ENCODE measurements at places on chromosomes 11 and 22.

- no peak for DNase-seq
Measured at GRCh38 chr11:117771197-117771596, 25.8 kb downstream of the DSCAML1 start.

- no peak for DNase-seq
Measured at GRCh38 chr11:96113193-96113681, 189.3 kb upstream of the MTMR2 start.

- no peak for DNase-seq
Measured at GRCh38 chr11:69915151-69915500, 95.9 kb upstream of the FGF3 start.

GRCh38 chr11:16604794-16605388 lies 133.6 kb upstream of the C11orf58 start:
- DNase-seq: no peak

GRCh38 chr11:68825571-68825970 lies 16.1 kb downstream of the CPT1A start:
- DNase-seq: no peak

DNA sequence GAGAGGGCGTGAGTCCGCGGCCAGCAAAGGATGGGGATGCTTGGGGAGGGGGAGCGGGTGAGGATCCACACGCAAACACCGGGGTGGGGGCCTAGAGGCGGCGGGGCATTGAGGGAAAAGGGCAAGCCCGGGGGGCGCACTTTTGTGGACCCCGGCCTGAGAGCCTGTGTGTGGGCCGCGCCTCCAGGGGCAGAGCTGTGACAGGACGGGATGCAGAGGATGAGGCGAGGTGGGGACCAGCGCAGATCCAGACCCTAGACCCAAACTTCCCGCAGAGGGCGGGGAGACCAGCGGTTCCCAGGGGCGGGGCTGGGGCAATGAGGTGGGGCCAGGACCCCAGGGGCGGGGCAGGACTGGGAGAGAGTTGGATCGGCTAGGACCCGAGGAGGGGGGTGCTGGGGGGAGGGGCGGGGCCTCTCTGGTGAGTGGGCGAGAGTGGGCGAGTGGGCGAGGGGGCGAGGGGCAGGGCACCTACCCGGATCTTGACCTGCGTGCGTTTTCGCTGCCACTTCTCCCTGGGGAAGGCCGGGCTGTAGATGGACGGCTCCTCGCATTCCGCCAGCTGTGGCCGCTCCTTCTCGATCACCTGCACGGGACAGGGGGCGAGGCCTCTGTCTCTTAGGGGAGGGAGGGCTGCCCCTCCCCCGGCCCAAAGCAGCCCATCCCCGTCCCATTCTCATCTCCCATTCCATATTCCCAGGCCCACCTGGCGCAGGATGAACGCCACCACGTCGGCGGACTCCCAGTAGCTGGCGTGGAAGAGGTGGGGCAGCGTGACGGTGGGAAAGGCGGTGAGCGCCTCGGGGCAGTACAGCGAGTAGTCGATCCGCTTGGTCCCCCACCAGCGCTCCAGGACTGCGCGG lies 10.6 kb downstream of the PITPNM1 start:
- DNase-seq: no peak

DNA sequence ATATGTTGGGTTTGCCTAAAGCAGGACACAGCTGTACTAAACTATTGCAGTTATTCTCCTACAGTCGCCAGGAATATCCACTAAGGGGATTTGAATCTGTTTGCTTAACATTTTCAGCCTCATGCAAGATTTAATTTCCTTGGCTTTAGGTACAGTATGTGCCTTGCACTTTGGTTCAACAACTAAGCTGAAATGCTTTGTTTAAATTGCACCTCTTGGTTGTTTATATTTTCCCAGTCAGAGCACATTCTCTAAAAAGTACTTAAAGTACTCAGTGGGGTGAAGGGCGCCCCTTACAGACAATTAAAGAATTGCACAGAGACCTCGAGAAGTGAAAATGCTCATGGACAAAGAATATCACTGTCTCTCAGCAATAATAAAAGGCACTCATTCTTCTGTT lies 107.8 kb upstream of the MTNR1B start:
- no peak for DNase-seq

DNA sequence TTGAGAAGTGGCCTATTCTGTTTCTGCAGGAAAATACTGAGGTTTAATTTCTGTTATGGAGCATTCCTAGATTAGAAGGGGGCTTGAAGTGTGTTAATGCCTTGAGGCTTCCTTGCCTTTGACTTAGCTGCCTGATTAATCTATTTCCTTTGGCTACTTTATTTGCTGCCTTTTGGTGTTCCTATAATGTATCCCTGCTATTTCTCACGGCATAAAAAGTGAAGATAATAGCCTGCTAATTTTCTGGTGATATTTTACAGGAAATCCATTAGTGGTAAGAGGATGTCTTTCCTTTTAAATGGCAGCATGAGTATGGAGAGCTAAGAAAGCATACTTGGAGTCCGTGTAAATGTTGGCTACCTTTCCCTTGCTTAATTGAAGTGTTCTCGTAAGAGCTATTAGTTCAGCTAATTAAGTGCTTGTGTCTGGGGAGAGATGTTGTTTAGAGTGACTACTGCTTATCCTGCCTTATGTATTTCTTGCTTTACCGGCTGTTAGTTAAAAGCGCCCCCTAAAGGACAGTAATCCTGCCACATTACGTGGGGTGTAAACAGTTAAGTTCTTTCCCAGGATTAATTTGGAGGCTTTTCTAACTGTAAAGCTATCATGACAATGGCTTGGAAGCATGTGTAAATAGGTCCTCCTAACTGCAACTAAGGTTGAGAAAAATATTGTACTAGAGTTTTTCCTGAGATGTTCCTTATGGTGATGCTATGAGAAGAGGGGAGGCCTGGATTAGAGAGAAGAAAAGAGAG lies 45.6 kb downstream of the ZNF280B start:
- DNase-seq: no peak

- no peak for DNase-seq
Measured at GRCh38 chr22:46419754-46420571, 84.4 kb downstream of the TRMU start.

DNA sequence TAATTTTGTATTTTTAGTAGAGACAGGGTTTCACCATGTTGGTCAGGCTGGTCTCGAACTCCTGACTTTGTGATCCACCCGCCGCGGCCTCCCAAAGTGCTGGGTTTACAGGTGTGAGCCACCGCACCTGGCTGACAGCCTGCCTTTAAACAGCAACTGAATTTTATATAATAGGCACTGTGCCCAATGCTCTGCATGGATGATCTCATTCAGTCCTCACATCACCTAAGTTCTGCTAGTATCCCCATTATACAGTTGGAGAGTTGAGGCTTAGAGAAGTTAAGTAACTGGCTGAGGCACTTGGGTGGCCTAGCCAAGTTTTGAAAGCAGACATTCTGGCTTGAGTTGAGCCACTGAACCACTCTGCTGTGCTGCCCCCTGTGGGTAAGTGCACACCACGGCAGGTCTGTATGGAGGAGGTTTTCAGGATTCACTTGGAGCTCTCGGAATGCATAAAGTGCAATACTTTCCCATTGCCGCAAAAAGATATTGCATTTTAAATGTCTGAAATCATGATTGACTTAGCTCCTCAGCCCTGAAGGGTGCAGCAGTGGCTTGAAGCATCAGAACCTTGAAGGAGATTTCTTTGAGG lies 112.4 kb downstream of the LDLRAD3 start:
- DNase-seq: no peak

- DNase-seq: no peak
Measured at GRCh38 chr22:23061471-23062280, 8.6 kb upstream of the GNAZ start.

DNA sequence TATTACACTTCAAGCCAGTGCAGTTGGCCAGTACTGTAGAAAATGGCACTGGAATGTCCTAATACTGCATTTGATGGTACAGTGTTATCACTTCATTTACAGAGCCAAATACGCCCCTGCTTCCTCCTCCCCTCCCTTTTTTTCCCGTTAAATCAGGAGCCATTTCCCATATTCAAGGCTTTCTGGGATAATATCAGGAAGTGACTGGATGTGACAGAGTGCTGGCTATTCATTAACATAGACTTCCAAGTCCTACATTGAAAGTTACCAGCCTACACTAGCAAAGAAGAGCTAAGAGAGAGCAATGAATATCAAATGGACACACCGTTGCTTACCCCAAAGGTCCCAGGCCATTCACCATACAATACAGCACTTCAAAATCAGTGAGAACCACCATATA lies 32.1 kb upstream of the ABCC8 start:
- no peak for DNase-seq

DNA sequence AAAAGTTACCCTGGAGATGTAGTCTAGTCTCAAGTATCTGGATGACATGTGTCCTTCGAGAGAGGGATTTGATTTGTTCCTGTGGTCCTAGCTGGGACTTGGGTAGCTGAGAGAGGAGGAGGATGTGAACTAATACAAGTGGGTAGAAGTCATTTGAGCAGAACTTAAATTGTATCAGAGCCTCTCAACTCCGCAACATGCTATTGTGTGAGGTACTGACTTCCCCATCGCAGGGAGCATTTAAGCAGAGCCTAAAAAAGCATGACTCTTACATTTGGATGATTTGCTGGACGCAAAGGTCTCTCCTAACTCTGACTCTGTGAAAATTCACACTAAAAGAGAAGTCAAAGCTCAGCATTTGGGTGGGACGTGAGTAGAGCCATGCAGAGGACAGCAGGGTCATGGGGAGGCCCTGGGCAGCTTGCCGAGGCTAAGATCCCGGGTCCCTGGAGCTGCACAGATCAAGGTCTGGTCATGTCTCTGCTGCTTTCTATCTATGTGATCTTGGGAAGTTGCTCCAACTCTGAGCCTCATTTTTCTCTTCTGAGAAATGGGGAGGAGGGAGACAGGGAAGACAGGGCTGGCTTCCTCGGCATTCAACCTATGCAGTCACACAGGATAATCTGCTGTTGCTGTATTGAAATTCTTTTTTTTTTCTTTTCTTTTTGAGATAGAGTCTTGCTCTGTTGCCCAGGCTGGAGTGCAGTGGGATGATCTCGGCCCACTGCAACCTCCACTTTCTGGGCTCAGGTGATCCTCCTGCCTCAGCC lies 44.9 kb downstream of the CD82 start:
- no peak for DNase-seq

- DNase-seq: no peak
Measured at GRCh38 chr11:69116671-69117070, 39.1 kb upstream of the SMIM38 start.

DNA sequence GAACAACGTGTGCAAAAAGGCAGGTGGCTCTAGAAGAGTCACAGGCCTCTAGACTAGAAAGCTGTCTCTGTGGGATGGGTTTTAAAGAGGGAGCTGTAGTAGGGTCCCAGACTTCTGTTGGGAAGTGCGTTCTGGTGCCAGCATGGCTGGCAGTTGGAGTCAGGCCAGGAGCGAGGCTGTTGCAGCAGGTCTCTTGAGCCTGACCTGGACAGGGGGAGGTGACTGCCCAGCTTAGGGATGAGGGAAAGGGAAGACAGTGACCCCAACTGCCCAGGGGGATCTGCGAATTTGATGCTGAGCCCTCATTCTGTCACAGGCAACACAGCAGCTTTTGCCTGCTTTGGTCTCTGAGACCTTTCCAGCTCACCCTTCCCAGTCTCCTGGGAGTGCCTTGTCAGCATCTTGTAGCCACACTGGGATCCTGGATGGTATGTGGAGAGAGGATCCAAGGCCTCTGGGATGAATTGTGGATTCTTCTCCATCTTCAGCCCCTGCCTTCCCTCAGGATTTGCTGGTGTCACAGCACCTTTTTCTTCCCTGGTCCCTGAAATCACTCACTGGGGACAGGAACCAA lies 3.4 kb downstream of the TSKU start:
- DNase-seq: no peak

DNA sequence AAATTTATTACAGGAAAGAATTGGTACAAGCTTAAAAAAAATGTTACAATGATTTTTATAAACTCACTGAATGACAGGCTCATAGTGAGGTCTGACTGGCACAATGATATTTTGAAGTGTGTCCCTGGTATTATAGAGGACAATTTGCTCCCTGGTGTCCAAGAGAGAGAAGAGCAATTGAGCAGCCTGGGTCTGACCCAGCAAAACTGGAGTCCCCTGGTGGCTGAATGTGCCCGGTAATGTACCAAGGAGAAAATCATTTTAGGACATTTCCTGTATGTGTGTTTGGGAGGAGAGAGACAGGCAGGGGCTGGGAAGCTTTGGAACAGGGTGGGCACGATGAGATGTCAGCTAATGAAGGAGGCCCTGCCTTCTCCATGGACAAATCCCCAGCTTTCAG lies 125.3 kb downstream of the APOL5 start:
- no peak for DNase-seq

DNA sequence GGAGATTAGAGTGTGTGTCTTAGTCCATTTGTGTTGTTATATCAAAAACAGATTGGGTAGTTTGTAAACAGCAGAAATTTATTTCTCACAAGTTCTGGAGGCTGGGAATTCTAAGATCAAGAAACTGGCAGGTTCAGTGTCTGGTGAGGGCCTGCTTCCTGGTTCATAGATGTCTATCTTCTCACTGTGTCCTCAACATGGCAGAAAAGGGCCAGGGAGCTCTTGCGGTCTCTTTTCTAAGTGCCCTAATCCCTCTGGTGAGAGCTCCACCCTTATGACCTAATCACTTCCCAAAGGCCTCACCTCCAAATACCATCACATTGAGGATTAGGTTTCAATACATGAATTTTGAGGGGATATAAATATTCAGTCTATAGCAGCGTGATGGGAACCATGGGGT lies 25.5 kb upstream of the AMOTL1 start:
- no peak for DNase-seq

GRCh38 chr11:41498726-41499125 lies 39.3 kb upstream of the LRRC4C start:
- DNase-seq: no peak

DNA sequence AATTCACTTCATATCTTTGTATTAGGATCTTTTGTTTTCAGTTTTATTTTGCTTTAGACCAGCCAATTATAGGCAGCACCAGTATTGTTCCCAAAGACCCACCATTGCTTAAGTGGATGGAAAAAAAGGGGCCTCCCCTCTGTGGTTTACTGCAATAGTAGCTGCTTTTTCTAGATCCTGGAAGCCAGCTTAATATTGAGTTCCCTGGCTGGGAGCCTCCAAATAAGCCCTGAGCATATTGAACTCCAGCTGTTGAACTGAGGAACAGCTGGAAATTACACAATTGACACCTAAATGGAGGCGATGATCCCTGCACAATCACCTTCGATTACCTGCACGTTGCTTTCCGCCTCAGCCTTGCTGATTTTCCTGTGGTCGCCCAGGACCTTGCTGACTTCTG lies 576.0 kb downstream of the SOX6 start:
- no peak for DNase-seq

GRCh38 chr22:45775062-45775461 lies 103.4 kb downstream of the ATXN10 start:
- no peak for DNase-seq

GRCh38 chr22:20094197-20094807 lies 14.3 kb downstream of the DGCR8 start:
- DNase-seq: no peak

DNA sequence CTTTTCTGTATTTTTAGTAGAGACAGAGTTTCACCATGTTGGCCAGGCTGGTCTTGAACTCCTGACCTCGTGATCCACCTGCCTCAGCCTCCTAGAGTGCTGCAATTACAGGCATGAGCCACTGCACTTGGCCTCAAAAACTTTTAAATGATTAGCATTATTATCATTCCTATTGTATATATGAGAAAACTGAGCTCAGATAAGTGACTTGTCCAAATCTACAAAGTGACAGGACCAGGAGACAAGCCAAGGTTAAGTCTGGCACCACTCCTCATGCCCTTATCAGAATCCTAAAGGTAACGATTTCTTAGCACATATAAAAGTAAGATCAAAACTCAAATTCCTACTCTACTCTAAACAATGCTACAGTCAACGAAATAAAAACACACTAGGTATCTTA lies 32.2 kb upstream of the CHRNA10 start:
- no peak for DNase-seq

GRCh38 chr22:29520851-29521250 lies 32.7 kb downstream of the THOC5 start:
- DNase-seq: no peak
